ENCODE measurements at places on chromosomes 5 and 9.
A peak's percentile ranks its signal among the peaks of the same experiment; 100 is the strongest.

- no peak for DNase-seq
Measured at GRCh38 chr5:163624431-163624830, 119.0 kb downstream of the MAT2B start.

GRCh38 chr5:11166923-11167322, 405.9 kb upstream of the DAP start:
- DNase-seq, result no peak

DNA sequence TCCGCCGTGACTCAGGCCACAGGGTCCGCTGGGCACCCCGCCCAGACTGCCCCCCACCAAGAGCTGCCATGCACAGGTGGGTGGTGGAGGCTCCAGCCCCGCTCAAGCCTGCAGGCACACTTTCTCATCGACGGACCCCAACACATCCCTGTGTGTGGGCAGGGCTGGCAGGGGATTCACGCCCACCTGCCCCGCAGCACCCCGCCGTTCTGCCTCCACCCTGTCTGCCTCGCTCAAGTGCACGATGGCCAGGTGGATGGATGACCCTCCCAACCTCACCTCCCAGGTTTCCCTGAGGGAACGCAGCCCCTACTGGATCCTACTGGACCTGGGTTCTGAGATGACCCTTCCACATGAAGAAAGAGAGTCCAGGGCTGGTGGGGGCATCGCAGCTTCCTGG, 26.1 kb upstream of the FCN1 start:
- no peak for DNase-seq

GRCh38 chr5:81067406-81067805, 107.2 kb downstream of the RASGRF2 start:
- no peak for DNase-seq

DNA sequence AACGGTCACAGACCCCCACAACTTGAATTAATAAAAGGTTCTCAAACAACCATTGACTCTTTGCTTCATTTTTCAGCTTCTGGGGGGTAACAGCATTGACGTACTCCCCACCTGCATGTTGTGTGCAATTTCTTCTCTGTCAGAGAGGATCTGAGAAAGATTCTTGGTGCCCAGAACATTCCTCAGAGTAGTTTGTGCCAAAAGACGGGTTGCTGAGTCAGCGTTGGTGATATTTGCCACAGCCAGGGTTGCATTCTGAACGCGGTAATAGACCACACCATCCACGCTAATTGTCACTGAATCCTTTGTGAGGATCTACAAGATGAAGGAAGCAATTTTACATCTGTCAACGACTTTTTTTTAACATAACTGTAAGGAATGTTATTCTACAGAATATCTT, 21.0 kb downstream of the STOM start:
- DNase-seq, result no peak

DNA sequence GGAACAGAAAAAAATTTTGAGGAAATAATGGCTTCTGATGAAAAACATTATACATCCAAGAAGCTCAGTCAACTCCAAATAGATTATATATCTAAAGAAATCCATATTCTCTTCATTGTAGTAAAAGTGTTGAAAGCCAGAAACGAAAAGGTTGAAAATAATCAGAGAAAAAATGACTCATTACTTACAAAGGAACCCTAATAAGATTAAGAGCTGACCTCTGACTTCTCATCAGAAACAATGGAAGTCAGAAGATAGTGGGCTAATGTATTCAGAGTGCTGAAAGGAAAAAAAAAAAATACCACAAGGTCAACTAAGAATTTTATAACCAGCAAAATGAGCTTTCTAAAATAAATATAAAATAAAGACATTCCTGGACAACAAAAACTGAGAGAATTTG, 60.0 kb downstream of the HSD17B4 start:
- no peak for DNase-seq

GRCh38 chr9:108050894-108051293, 561.3 kb upstream of the KLF4 start:
- no peak for DNase-seq

DNA sequence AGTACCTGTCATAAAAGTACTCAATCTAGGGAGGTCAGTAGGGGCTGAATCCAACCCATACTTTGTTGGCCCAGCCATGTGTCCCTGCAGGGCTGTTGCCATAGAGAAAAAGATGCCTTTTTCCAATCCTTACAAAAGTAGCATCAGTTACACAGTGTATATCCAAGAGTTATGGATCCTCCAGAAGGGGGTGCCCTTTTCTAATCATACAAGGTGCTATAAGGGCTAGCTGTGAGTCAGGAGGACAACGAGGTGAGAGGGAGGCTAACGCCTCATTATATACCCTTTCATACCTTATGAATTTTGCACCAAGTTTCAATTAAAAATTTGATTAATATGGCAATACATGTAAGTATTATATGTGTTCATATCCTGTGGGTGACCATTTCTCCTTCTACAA, 4.8 kb downstream of the KIAA0825 start:
- no peak for DNase-seq

- DNase-seq, result peak; percentile 41
Measured at GRCh38 chr5:142095035-142095434, 13.5 kb upstream of the NDFIP1 start.

- peak; percentile 89 for DNase-seq
Measured at GRCh38 chr9:126781186-126782052, 23.4 kb upstream of the ZBTB43 start.

DNA sequence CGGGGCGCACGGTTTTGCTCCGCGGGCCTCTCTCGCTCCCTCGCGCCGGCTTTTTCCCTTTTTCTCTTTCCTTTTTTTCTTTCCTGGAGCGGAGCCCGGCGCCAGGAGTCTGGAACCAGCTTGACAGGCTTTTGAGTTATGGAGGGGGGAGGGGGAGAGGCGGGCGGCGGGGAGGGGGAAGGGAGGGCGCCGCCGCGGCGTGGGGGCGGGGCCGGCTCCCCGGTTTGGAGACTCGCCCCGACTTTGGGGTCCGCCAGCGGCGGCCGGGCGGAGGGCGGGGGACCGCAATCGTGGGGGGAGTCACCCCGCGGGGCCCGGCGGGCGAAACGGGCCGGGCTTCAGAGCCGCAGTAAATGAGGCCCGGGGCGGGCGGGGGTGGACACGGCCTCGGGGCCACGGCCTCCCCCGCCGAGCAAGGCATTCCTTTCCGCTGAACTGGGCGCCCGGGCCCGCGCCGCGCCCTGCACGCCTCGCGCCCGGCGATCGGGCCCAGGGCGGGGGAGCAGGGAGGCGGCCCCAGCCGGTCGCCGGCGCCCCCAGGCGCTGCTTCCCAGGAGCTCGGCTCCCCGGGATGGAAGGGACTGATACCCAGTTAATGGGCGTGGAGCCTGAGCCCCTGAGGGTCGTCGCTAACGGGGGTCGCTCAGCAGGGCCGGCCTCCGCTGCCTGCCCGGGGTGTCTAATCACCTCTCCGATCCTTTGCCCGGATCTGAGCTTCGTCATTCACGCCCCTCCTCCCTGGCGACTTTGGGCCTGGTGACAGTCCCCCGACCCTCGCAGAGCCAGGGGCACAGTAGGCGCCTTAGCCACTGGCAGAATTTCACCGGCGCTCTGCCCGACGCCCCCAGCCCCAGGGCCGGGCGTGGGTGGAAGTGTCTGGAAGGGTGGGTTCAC, 138.1 kb downstream of the C9orf50 start:
- DNase-seq, result no peak

DNA sequence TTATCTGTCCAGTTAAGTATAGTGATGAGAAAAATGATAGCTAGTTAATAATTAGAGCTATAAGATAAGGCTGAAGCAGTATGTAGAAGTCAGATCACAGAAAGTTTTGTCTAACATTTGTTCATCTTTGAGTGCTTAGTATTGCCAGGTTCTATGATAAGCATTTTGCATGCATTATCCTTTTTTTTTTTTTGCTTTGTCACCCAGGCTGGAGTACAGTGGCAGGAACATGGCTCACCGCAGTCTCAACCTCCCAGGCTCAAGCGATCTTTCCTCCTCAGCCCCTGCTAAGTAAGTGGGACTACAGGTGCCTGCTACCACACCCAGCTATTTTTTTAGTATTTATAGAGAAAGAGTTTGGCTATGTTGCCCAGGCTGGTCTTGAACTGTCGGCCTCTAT, 17.5 kb downstream of the BAAT start:
- DNase-seq, result no peak

GRCh38 chr5:111117136-111117535, 25.0 kb downstream of the WDR36 start:
- DNase-seq, result no peak

GRCh38 chr9:2764353-2764752, 47.0 kb downstream of the KCNV2 start:
- peak; percentile 0 for DNase-seq

GRCh38 chr9:96216583-96216982, 85.4 kb downstream of the HSD17B3 start:
- no peak for DNase-seq

- DNase-seq, result no peak
Measured at GRCh38 chr5:83408719-83409118, 62.8 kb upstream of the VCAN start.

GRCh38 chr9:71472400-71472799, 295.9 kb downstream of the CEMIP2 start:
- no peak for DNase-seq

- no peak for DNase-seq
Measured at GRCh38 chr5:175166026-175166425, 278.0 kb downstream of the DRD1 start.

DNA sequence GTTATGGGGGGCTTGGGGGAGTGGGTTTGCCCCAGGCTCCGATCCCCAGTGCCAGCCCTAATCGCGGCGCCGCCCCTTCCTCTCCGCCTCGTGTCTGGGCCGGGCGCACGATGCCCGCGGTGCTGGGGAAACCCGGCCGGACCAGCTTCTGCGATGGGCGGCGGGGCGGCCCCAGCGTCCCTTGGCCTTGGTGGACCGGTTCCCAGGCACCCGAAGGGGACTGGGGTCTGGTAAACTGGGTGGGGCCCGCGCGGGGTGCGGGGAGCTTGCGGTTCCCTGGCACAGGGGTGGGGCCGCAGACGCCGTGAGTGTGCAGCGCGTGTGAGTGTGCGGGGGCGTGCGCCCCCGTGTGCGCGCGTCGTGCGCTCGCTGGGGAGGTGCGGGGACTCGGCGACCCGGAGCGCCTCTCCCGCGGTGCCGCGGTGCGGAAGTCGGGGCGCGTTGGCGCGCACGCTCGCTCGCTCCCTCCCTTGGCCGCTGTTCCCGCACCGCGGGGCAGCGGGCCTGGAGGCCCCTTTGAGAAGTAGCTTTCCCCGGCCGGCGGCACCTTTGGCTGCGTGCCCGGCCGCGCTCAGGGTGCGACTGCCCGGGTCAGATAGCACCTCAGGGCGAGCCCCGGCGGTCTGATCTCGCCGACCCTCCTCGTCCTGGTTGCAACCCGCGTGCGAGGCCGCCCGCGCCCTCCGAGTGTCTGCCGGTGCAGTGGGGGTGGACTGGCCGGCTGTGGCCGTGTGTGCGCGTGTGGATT, 568 bp downstream of the MACIR start:
- peak; percentile 35 for DNase-seq

DNA sequence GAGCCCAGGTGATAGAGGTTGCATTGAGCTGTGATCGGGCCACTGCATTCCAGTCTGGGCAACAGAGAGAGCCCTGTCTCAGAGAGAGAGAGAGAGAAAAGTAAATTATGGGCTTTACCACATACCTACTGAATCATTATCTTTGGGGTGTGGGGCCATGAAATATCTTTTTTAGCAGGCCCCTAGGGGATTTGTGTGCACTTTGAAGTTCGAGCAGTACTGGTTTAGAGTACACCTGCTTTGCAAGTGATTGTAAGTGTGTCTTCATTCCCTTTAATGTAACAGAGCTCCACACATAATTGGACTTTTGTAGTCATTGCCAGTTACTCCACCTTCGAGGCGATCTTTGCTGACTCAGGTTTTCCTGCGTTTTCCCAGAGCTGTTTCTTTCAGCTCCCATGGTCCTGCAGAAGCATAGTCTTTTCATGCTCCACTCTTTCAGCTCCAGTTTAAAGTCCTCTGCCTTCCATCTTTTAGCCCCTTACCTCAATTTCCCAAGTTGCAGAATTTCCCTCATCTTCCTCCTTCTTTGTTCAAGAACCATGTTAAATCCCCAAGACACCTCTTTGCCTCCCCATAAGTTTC, 24.0 kb upstream of the FRMPD1 start:
- DNase-seq, result no peak

GRCh38 chr5:93658044-93658443, 75.0 kb downstream of the NR2F1 start:
- DNase-seq, result no peak

DNA sequence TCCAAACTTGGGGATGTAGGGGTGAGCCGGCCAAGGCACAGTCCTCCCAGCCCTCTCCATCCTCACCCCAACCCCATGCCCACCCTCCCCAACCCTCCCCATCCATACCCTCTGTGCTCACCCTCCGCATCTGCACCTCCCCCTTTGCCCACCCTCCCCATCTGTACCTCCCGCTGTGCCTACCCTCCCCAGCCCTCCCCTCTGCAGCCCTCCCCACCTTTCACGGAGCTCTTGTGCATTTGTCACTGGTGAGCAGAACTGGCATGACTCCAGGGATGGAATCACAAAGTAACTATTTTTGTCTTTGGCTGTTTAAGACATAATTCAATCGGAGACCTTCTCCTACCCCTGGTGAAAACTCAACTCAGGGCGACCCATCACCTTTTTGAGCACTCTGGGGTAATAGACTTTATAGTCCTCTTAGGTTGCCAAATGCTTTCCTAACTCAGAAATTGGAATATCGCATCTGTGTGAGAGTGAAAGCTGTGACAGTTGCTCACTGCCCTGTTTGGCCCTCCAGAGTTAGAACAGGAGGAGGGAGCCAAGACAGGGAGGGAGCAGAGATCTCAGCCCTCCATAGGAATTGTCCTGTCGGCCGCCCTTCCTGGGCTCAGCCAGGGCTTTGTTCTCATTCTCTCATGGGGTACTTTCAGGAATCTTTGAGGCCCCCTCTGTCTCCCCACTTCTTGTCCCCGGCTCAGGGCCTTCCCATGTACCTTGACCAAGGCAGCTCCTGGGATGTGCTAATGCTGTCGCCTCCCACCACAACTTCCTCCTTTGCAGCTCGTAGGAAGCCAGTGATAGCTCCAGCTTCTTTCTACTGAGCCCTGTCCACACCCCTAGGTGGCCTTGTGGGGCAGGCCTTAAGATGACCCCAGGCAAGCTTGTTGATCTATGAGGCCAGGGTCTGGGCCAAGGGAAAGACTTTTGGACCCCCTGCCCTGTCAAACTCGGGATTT, 36.2 kb downstream of the OTULIN start:
- DNase-seq, result no peak

DNA sequence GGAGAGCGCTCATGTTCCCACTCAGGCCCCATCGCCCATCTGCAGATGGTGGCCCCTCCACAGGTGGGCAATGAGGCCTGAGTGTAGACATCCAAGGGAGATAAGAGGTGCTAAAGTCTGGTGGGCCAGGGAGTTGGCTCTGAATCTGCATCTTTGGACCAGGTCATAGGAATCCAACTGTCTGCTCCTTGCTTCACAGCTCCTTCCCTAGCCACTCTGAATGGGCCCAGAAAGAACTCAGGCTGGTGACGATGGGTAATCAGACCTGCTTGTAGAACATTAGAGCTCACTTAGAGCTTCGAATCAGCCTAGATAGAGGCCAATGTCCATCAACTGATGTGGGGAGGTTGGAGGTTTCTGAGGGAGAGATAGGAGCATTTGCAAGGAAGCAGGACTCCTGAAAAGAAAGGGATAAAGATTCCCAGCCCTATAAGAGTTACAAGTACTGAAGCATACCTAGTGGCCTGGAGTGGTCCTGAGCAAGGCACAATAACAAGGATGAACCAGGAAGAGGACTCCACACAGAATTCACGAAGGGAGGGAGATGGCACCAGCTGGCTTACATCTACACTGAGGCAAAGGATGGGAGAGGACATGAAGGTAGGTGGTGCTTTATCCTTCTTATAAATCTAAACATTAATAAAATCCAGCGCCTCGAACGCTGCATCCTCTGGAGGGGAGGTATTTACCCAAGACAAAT, 132.8 kb upstream of the ALDH1B1 start:
- DNase-seq, result no peak

GRCh38 chr9:12876872-12877271, 102.1 kb downstream of the LURAP1L start:
- no peak for DNase-seq

Data from stimulated activated CD4-positive, alpha-beta T cell treated with anti-CD3 and anti-CD28 coated beads, TNF-alpha, amount 100 ng/mL, for 1 hour (primary cell).